ENCODE measurements at places on chromosomes 4 and X.

DNA sequence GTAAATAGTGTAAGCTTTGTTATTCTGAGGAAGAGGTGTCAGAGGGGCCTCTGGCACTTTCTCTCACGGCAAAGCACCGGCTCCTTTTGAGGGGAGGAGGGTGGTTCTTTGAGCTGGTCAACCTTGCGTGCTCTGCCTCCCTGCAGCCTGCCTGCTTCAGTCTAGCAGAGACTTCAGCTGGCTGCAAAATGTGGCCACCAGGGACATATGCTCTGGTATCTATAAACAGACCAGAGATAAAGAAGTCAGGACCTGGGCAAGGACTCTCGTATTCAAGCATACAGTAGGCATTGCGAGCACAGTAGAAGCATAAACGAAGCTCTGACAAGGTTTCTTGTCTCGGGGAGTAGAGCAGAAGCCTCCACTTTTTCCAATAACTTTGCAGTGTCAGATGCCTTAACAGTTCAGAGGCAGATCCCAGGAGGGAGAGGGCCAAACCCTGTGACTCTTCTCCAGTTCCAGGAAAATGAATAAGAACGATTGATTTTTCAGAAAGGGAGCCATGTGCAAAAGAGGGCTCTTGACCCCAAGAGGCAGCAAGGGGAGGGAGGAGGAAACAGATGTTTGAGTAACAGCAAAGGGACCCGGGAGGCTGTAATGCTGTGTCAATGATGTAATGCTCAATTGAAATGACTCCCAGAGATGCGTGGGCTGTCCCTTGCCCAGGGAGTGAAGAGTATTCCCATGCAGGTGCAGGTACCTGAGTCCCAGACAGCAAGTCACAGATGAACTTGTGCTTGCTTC, 57.9 kb upstream of the TEX13D start:
- no peak for DNase-seq

GRCh38 chr4:87078987-87079486, 141.4 kb downstream of the KLHL8 start:
- DNase-seq, result no peak

DNA sequence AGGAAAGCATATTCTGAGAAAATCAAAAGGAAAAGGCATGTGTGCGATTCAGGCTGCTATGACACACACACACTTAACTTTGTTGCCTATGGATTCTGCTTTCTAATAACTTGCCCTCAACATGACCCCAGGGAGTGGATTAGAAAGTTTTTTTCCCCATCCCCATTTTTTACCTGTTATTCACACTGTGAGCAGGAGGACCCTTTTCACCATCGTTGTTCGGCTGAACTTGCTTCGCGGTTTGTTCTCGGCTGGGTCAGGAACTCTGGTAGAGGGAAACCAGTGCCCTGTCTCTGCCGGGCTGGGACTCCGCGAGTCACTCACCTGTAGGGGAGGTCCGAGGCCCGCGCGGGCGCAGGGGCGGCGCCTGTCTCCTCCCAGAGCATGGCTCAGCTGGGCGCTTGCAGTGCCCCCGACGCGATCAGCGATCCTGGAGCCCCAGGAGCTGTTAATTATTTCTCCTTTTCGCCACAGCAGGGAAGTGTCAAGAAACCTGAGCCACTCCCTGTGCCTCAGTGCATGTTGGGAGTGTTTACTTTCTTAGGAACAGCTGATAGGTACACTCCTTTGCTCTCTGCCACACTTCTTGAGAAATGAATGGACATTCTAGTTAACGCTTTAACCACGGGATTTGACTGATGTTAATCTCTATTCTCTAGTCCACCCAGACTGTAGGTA, at the start of gene RASSF6:
Gene RASSF6, minus strand, starts transcription at position 322 of the 678 bp plus-strand sequence. CDS start 8,641 bp downstream, outside the sequence.
- DNase-seq, result peak; percentile 56

DNA sequence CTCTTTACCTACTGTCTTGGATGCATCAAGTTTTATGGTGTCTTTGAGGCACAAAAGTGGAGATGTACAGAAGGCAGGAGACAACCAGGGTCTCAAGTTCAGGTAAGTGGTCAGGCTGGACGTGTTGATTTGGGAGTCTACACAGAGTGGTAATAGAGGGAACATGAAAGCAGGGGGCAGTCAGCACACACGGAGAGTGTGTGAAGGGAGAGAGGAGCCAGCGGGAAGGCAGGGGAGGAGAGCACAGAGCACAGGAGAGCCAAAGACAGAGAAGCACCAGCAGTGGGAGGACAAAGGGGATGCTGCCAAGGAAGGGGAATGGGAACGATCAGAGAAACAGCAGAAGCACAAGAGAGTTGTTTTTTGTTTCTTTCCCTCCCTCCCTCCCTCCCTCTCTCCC, 32.9 kb downstream of the TMEM150C start:
- DNase-seq, result no peak

DNA sequence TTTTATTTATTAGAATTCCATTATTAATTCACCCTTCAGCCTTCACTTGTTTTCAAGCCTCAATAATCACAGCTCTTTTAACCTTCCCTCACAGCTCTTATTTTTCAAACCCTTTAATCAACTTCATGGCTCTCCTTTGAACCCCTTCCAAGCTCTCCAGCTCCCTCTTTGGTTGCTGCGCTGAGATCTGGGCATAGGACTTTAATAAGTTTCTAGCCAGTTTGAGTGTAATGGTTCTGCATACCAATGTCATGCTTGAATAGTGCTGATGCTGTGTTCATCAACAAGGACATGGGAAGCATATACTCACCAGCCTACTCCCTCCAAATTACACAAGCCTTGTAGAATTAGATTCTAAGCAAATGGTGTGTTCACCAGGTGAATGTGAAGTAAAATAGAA, 3.5 kb upstream of the RNF212 start:
- no peak for DNase-seq

DNA sequence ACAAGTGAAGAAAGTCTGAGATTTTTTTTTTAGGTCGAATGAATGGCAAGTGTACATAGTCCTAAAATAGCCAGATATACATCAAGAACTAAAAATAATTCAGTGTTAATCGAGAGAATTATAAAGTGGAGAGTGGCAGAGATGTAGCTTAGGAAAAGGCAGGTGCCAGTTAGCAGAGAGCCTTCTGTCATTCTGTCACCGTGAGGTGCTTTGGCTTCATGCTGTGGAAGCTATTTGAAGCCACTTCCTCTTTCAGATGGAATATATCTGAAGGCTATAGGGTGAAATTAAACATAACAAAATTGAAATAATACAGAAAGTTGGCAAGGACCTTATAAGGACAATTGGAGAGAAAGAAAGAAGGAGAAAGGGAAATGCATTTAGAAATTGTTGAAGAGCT, 756.3 kb downstream of the CCSER1 start:
- no peak for DNase-seq

DNA sequence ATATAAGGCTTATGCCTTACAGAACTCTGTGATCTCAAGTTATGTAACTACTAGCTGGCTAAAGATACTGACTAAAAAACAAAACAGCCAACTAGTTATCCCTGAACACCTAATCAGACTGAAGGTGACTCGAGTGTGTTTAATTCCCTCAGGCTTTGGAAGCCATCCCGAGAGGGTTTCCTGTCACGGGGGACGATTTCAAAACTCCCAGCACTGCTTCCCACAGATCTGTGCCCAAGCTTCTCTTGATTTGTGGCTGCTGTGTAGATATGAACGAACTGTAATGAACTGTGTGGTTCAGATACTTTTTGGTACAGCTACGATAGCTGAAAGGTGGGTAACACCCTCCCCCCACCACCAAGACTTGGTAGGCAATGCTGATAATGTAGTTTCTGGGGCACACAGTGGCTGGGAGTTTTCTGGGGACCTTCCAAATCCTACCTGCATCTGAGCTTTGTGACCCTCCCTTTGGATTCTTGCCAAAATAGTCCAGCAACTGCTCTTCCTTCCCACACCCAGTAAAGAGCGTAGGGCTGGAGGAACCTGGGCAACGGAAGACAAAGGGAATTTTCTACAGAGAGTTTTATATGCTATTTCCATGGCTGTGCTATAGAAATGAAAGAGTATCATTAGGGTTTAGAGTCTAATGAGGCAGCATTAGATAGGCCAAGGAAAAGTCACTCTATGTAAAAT, 148.8 kb downstream of the MGST2 start:
- no peak for DNase-seq

GRCh38 chr4:104436542-104436941, 58.2 kb downstream of the CXXC4 start:
- DNase-seq, result no peak

DNA sequence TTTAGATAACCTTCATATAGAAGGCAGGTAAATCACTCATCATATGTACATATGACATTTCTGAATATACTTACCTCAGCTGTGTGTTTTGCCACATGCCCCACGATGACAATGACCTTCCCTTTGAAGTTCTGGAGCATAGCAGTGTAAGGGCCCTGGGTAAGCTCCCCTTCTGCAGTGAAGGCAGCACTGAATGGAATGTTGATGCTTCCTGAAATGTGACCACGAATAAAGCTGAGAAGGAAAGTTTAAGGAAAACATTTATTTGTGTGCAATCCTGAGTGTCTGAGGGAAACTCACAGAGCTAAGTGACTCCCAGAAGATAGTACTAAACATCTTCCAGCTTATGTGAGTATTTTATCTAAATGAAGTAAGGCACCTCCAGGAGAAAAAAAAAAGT, 200.1 kb downstream of the NPNT start:
- no peak for DNase-seq

DNA sequence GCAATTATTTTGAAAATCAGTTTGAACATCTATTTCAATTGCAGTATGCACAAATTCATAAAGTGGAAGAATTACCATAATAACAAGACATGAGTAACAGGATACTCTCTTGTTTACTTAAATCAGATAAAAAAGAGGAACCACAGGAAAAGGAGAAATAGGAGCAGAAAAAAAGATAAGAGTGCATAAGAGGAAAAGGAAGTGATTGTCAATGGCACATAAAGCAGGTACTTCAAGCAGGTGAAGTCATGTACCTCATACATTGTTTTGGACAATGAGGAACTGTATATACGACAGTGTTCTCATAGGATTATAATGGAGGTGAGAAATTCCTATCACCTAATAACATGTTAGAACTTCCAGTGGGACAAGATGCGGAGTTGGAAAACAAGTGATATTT, 334.5 kb upstream of the PCDH7 start:
- DNase-seq, result no peak

- peak; percentile 1 for DNase-seq
These were observed 202.3 kb upstream of the CENPE start for GRCh38 chr4:103400405-103400804.

DNA sequence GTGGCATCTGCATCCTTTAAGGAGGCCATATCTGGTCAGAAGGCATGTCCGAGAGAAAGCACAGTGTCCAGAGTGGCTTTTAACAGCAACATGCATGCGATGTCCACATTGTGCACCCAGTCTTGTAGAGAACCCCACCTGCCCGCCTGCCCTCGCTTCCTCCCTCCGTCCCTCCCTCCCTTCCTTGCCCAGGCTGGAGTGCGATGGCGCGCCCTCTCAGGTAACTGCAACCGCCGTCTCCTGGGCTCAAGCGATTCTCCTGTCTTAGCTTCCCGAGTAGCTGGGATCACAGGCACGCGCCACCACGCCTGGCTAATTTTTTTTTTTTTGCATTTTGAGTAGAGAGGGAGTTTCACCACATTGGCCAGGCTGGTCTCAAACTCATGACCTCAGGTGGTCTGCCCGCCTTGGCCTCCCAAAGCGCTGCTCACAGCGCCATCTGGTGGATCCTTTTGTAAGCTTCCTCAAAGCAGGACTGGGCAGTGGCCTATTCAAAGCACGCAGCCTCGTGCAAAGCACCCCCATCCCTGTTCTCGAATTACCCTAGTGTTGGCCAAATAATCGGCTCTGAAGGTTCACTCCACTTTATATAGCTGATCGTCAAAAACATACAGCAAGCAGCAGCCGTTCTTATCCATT, 15.0 kb downstream of the BRCC3 start:
- DNase-seq, result no peak

DNA sequence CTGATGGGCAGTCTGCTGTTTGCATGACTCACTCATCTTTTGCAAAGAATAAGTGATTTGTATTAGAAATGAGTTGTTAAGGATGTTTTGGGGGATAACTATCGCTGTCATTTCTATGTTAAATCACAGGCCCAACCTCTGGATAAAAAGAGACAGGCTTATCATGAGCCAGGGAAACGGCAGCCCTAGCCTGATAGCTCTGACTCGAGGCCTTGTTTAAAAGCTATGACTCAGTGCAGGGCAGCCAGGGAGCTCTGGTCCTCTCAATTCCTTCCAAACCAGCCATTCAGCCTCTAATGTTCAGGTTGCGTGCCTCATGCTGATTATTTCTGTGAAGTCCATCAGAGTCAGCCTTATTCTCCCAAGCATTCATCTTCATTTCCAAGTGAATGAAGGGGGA, 305.9 kb upstream of the HAND2 start:
- DNase-seq, result no peak

GRCh38 chr4:176988226-176988625, 195.5 kb upstream of the VEGFC start:
- no peak for DNase-seq

DNA sequence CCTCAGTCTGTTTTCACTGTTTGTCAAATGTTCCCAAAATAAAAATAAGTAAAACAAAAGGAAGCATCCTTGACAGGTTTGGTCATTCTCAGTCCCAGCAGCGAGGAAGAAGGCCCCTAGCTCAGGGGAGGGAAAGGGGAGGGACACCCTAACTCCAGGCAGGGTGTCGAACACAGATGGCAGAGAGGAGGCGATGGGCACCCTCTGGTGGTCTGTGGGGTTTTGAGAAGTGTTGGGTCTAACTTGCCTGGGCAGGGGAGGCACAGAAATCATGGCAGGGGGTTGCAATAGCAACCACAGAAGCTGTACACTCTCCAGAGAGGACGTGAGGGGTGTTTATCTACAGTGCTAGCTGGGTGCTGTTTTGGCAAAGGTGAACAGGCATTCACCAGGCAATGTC, 229.8 kb upstream of the SFRP2 start:
- DNase-seq, result no peak

DNA sequence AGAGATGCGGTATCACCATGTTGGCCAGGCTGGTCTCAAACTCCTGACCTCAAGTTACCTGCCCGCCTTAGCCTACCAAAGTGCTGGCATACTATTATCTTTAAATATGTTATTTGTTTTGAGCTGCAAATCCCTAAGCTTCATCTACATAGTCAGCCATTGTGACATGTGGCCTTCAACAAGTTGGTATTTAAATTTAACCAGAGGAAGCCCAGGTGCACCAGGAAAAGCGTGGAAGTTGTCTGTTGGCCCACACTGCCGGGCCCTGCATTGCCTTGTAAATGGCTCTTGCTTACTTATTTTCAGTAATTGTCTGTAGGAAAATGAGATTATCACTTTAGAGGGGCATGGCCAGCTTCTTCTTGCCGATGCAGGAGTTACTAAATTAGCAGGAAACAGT, 6.0 kb downstream of the WWC2 start:
- no peak for DNase-seq

DNA sequence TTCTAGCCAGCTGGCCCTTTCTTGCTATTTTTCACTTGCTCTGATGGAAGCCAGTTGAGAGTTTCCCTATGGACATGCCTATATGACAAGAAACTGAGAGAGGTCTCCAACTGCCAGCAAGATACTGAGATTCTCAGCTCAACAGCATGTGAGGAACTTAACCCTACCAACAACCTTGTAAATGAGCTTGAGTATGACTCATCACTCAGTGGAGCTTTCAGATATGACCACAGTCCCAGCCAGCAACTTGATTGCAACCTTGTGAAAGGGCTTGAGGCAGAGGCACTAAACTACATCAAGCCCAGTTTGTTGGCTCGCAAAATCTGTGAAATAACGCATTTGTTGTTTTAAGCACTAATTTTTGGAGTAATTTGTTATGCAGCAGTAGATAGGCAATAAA, 175.8 kb downstream of the COMMD8 start:
- no peak for DNase-seq

Measured in germinal center (tissue), 1 donor.